GM12878 (cell line): ENCODE measurements at places on chromosomes 13 and 19. TPM values are rescaled to one million over a fixed set of nuclear protein-coding genes. Genes with fewer than 3 reads are reported as not detected.

The SAFB2 gene
- total RNA-seq, result 78.3 and 89.2 TPM in 2 replicates

DNA sequence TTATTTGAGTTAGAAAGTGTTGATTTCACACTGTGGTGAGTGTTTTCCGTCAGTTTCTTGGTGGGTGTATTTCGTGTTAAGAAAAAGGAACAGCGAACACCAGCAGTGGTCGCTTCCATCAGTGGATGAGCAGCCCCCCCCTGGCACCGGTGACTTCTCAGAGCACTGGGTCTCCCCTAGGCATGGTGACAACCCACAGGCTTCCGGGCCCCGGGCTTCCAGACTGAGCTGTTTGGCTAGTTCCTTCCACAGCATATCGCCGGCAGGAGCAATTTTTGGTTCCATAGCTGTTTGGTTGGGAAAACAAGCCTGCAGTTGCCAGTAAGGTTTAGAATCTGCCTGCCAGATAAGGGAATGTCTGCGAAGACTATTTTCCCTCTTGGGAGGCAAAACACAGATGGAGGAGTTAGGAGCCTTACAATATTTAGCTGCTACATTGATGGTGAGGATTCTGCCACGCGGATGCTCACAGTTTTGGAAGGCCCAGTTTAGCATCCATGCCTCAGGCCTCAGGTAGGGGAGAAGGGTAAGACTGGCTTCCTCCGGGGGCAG lies 18.7 kb upstream of the ZNF536 start:
- H3K36me3 ChIP-seq, result no peaks in the 10 kb centered on the region
- H3K4me1 ChIP-seq, result no peaks in the 10 kb centered on the region
- DNase-seq, result no peak

GRCh38 chr19:3867971-3868769 lies 668 bp downstream of the ZFR2 start:
- H3K36me3 ChIP-seq, result no peaks in the 10 kb centered on the region
- no peak for DNase-seq
- H3K27ac ChIP-seq, result no peak overlapping the region

DNA sequence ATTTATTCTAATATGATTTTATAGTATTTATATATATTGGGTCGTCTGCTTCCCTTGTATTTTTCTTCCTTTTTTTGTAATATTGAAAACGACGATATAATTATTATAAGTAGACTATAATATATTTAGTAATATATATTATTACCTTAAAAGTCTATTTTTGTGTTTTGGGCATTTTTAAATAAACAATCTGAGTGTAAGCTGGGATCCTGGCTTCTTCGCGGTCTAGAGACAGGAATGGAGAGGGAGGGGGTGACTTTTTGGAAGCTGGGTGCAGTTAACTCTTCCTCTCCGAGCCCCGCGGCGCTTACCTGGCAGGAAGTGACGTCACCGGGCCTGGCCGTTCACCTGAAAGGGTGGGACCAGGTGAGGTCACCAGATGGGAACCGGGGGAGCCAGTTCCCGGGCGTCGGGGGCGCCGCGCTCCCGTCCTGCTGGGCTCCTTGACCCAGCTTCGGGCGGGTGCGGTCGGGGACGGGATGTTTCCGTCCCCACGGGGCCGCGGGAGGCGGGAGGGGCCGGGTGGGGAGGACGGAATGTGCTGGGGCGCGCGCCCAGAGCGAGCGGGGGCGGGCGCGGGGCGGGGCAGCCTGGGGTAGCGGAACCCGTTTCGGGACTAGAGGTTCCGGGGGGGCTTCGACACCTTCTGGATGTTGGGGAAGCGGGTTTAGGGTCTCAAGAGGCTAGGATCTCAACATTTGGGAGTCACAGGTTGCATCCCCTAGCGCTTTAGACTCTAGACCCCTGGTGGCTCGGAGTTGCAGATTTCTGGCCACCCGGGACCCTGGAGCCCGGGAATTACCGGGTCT lies 2.8 kb downstream of the ZFP36 start:
- H3K4me1 ChIP-seq, result peaks cover 29% of the 10 kb centered on the region
- peak overlapping the region; percentile 67; the same call in 1 of the 2 replicates for H3K4me3 ChIP-seq
- H3K36me3 ChIP-seq, result 0 out of 2 replicates have a peak, but pooled peaks cover 2% of the 10 kb centered on the region

GRCh38 chr19:12944104-12944674 lies 1.5 kb upstream of the RAD23A start:
- H3K27me3 ChIP-seq, result no peaks in the 10 kb centered on the region
- DNase-seq, result no peak
- peak overlapping the region; percentile 72 for H3K27ac ChIP-seq
- peak overlapping the region; percentile 54; the same call in 1 of the 2 replicates for H3K4me3 ChIP-seq
- H3K36me3 ChIP-seq, result peaks cover 33% of the 10 kb centered on the region

GRCh38 chr19:32977280-32977679 lies 5.2 kb downstream of the FAAP24 start:
- no peak for DNase-seq
- no peaks in the 10 kb centered on the region for H3K27me3 ChIP-seq

The ZNF837 gene
- total RNA-seq, result 2.1 and 2.6 TPM in 2 replicates

- H3K27ac ChIP-seq, result no peak overlapping the region
- H3K36me3 ChIP-seq, result no peaks in the 10 kb centered on the region; the same call in 1 of the 2 replicates
- H3K27me3 ChIP-seq, result no peaks in the 10 kb centered on the region
Measured at GRCh38 chr19:49773663-49774350, 7.0 kb downstream of the AP2A1 start.
